ENCODE measurements at places on chromosomes 13 and 19.

DNA sequence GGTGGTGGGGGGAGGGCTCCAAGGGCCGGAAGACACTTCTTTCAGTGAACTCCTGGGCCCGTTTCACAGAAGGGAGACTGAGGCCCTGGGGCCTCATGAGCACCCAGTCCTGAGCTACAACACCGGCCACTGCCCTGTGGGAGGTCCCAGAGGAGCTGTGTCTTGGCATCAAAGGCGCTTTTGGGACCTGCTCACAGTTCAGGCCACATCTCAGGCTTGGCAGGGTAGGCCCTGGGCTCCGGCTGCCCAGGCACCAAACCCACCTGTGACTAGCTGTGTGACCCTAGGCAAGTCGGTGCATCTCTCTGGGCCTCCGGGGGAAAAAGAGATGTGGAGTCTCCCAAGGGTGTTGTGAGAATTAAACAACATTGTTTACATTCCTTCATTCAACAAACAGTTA lies 29.5 kb downstream of the NFILZ start:
- DNase-seq: no peak

GRCh38 chr19:18450931-18451836 lies 13.3 kb upstream of the ISYNA1 start:
- DNase-seq: peak; percentile 63

DNA sequence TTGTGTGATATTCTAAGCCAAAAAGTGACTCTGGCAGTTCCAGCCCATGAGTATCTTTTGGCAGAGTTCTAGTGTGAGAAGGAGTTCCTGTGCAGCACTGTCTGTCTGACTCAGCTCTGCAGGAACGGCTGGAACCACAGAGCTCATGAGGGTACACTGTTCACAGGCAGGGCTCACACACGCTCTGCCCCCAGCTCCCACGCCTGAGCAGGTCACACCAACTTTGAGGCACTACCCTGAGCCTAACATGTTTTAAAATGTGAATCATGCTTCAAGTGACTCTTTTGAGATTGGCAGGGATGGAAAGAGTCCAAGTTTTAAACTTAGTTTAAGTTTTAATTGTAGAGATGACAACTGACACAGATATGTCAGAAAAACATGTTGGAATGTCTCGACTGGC lies 1203.3 kb downstream of the UQCRFS1 start:
- DNase-seq: no peak

DNA sequence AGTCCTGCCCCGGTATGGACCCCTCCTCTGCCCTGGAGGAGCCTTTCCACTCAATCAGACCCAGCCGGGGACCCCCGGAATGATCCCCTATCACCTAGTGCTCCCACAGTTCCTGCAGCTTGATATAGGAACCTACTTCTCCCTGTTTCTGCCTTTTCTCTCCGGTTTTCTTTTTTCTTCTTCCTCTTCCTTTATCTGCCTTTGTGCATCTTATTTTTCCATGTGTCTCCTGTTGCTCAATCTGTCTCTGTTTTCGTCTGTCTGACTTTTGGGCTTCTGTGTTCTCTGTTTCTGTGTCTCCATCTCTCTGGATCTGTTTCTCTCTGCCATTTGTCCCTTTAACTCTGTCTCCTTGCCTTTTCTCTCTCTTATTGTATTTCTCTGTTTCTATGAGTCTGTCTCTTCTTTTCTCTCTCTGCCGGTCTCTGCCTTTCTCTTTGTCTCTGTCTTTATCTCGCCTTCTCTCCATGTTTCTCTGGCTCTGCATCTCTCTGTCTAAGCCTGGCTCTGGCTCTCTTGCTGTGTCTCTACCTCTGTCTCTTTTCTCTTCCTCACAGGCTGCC lies 10.0 kb downstream of the MEGF8 start:
- DNase-seq: no peak

DNA sequence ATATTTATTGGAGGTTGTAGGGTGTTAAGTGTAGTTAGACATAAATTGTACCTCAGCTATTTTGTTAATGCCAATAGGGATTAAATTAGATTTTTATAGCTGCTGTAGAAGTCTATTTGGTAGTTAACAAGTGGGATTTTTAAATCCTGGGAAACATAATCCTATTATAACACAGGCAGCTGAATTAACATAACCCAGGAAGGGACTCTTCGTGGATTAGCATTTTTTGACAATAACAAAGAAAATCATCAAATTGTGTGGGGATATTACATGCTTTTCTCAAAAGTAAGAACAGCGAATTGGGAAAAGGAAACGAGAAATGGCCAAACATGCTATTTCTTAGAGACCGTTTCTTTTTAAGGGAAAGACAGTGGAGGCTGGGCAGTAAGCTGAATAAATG lies 172.8 kb downstream of the ZIC5 start:
- no peak for DNase-seq

DNA sequence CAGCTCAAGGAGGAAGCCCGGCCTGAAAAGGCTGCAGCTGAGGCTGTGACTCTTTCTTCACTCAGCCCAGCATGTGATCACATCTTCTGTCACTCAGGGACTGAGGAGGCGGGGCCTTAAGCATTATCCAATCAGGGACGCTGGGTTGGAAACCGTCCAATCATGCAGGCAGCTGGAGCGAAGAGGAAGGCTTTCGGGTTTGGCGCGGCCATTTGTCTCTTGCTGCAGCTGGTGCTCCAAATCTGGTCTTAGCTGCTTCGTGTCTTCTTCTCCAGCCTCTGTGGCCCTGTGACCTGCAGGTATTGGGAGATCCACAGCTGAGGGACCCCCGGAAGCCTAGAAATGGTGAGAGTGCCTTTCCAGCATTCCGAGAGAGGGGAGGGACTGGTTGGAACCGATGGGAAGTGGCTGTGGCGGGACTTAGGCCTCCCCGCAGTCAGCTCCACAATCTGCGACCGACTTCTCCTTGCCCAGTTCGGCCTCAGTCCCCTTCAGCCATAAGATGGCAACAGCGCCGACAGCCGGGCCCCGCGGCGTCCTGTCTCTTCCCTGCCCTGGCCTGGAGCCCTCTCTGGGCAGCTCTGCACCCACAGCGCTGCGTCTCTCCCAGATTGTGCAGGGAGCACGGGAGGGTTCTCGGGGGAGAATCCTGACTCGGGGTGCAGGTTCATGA lies at the start of gene ZNF90:
ZNF90 (plus strand) TSS at position 210 of the 673 bp plus-strand sequence; CDS start at position 343, 133 bp downstream.
- peak; percentile 87 for DNase-seq

GRCh38 chr13:33070713-33071112 lies 54.5 kb downstream of the KL start:
- DNase-seq: no peak

DNA sequence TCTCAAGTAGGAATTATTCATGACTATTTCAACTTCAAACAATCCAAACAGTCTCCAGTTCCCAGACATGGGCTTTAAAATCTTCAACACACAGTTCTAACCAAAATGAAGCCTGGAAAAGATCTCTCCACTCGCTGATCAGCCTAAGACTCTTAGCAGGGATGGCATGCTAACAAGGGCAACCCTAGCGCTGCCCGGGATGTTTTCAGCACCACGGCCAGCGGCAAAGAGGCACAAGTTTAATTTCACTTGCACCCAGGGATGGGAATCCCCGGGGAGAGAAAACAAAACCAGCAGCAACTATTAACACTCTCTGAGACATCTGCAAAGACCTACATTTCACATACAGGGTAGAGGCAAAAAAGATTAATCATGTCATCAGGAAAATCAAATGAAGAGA lies 43.0 kb downstream of the CACNA1A start:
- DNase-seq: no peak

DNA sequence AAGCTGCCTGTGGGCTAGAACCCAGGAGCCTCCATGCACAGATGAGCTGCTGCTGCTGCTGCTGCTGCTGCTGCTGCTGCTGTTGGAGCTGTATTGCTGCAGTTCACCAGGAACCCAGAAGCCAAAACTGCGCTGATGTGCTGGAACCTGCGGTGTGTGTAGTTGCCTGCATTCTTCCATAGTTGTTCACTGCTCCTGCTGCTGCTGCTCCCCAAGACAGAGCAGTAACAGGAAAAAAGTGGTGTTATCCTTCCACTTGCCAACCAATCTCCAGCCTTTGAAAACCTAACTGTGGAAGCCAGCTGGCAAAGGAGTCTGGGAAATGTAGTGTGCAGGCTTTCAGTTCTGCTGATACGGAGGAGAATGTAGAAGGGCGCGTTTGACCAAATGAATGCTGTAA lies 37.9 kb downstream of the ARHGAP35 start:
- no peak for DNase-seq

Measured in amygdala (tissue), 56 donors.